Camera-type eye (tissue), 1 donor: ENCODE measurements at places on chromosomes 4 and X. TPM values are rescaled to one million over a fixed set of nuclear protein-coding genes. Genes with fewer than 3 reads are reported as not detected.

The UGT2A3 gene
- total RNA-seq, result 0.22 TPM

The ARMCX4 gene
- 23.3 TPM for total RNA-seq

The KIF4A gene
- total RNA-seq, result 7.6 TPM

The LPAR4 gene
- 7.6 TPM for total RNA-seq

The PTCHD1 gene
- 1.7 TPM for total RNA-seq

The CC2D2A gene
- 82.1 TPM for total RNA-seq

The SHROOM2 gene
- 23.6 TPM for total RNA-seq

The FGA gene
- not detected for total RNA-seq

The CENPI gene
- 8.2 TPM for total RNA-seq

The CCNQ gene
- 15.9 TPM for total RNA-seq

The CENPVL1 gene
- 0.71 TPM for total RNA-seq

The CSN1S1 gene
- total RNA-seq, result not detected

The GPR82 gene
- not detected for total RNA-seq

The BBS12 gene
- total RNA-seq, result 13.9 TPM

The LEF1 gene
- total RNA-seq, result 19.6 TPM

The KLHL13 gene
- 36.2 TPM for total RNA-seq

The RAB33B gene
- total RNA-seq, result 23.4 TPM

The RNF113A gene
- total RNA-seq, result 15.6 TPM

The DOCK11 gene
- 21.0 TPM for total RNA-seq

The PLAC8 gene
- 3.0 TPM for total RNA-seq

The TMEM33 gene
- 63.3 TPM for total RNA-seq

The IL13RA2 gene
- total RNA-seq, result 1.6 TPM

The KLHL4 gene
- 9.2 TPM for total RNA-seq

The SH3RF1 gene
- total RNA-seq, result 18.5 TPM

The CTAG1B gene
- total RNA-seq, result not detected

The KIAA1210 gene
- 0.33 TPM for total RNA-seq

The FGB gene
- not detected for total RNA-seq

The CLDN34 gene
- not detected for total RNA-seq

The SLC39A8 gene
- 25.0 TPM for total RNA-seq

The STK26 gene
- total RNA-seq, result 9.0 TPM

The TMEM187 gene
- total RNA-seq, result 4.7 TPM

The STARD8 gene
- 10.2 TPM for total RNA-seq

The SPP1 gene
- 189 TPM for total RNA-seq

The WDR17 gene
- total RNA-seq, result 37.8 TPM

The SPIN2A gene
- total RNA-seq, result 2.0 TPM

The NSG1 gene
- 54.9 TPM for total RNA-seq

The MAGEA10 gene
- not detected for total RNA-seq

The GSX2 gene
- total RNA-seq, result 3.9 TPM

The PRR32 gene
- total RNA-seq, result 0.60 TPM

The DIAPH2 gene
- total RNA-seq, result 29.9 TPM

The UGT2B7 gene
- total RNA-seq, result 0.71 TPM

The MFAP3L gene
- 16.7 TPM for total RNA-seq
